Endothelial cell of umbilical vein (primary cell): ENCODE measurements at places on chromosomes 6 and 20. TPM values are rescaled to one million over a fixed set of nuclear protein-coding genes. Genes with fewer than 3 reads are reported as not detected.

DNA sequence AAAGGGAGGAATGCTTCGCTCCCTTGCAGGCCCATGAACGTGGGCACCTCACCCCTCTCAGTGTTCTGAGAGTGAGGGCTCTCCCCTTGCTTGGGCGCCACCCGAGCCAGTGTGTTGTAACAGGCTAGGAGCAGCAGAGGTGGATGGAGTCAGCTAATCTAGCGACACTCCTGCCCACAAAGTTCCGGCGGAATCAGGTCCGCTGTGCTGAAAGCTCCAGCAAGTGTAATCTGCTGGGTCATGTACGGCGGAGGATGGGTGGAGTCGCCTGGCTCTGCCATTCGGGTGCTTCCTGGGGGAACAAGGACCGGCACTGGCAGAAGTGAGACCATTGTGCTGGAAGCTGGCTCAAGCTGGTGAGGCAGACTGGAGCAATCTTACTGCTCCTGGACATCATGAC lies 1310.1 kb downstream of the EPHA7 start:
- no peak for DNase-seq
- H3K4me1 ChIP-seq: no peaks in the 10 kb centered on the region
- H3K4me3 ChIP-seq: no peak overlapping the region
- H3K36me3 ChIP-seq: no peaks in the 10 kb centered on the region

The C6orf118 gene
- not detected in 2 replicates for total RNA-seq

DNA sequence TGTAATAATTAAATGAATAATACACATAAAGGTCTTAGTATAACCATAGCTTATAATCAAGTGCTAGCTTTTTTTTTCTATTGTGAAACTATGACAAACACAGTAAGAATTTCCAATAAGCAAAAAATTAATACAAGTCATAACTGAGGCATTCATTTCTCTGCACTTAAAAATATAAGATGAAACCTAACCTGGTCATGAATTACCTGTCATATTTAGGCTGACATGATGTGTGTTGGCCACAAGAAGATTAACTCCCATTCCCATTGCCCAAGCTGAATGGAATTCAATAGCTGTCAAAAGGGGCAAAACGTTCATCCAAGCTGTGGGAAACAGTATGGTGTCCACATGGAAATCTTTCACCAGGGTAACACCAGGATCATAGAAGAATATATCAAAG lies 5.4 kb downstream of the VNN2 start:
- H3K27me3 ChIP-seq: peaks cover 5% of the 10 kb centered on the region
- H3K27ac ChIP-seq: no peak overlapping the region
- no peak overlapping the region for H3K4me3 ChIP-seq
- no peak for DNase-seq

DNA sequence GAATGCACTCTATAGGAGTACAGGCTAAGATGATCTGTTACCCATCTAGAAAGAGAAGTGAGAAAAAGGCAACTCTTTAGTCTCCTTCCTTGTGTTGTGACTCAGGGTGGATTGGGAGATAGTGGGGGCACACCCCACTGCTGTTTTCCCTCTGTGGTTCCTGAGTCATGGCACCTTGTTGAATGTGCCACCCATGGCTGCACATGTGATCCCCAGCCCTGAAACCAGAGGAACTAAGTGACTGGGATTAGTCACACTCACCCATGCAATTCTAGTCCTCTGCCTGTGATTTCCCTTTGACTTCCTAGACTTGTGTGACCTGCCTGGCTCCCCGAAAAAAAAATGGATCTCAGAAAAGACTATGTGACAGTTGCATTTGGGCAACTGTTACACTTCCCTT lies 48.6 kb upstream of the HTR1B start:
- no peaks in the 10 kb centered on the region for H3K36me3 ChIP-seq
- H3K27ac ChIP-seq: no peak overlapping the region

DNA sequence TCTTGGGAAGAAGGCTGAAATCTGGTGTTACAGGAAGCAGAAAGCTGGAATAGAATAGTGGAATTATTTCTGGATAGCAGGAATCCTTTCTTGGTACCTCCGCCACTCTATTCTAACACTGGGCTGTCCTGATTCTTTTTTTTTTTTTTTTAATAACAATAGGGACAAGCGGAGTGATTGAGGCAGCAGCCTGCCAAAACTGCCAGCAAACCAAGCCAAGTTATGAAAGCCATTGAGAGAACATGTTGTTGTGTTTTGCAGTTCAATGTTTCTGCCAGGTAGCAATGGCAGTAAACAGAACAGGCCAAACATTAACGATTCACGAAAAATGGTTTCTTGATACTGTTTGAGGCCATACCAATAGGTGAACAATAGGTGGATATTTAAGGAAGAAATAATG lies 47.1 kb downstream of the SLC26A8 start:
- DNase-seq: no peak
- no peak overlapping the region for H3K27ac ChIP-seq

DNA sequence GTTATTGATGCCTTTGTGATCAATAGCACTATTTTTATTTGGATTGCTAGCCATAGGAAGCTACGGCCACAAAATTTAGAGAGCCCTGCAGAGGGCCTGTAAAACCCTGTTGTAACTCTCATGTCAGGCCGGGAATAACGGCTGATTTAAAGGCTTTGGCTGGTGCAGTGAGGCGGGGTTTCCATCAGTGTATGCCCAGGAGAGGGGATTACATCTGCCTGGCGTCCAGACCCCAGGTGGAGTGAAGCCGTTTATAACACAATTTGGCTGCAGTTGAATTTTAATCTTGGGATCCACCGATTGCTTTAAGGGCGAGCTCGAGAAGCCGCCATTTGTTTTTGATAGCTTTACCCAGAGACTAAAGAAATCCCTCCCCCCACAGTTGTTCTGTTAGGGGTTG lies 29.1 kb upstream of the APCDD1L start:
- no peak overlapping the region for H3K4me3 ChIP-seq
- H3K4me1 ChIP-seq: peaks cover 18% of the 10 kb centered on the region
- no peaks in the 10 kb centered on the region for H3K36me3 ChIP-seq
- no peak for DNase-seq
- no peaks in the 10 kb centered on the region for H3K27me3 ChIP-seq
- H3K27ac ChIP-seq: no peak overlapping the region
